ENCODE measurements at places on chromosomes 1 and 21. TPM values are rescaled to one million over a fixed set of nuclear protein-coding genes. Genes with fewer than 3 reads are reported as not detected.
A peak's percentile ranks its signal among the peaks of the same experiment; 100 is the strongest.

Gene MAB21L3
- 0.74 TPM for total RNA-seq

Gene LCE3D
- not detected for total RNA-seq

Gene GJA5
- 2.0 TPM for total RNA-seq

Gene KCNH1
- 44.5 TPM for total RNA-seq

Gene BARHL2
- not detected for total RNA-seq

Gene SLC6A9
- 37.0 TPM for total RNA-seq

Gene SPATA46
- not detected for total RNA-seq

Gene PDPN
- total RNA-seq = 26.6 TPM

Gene ARMH1
- 15.5 TPM for total RNA-seq

Gene VHLL
- not detected for total RNA-seq

Gene FOXE3
- total RNA-seq = not detected

Gene LRRC71
- total RNA-seq = not detected

DNA sequence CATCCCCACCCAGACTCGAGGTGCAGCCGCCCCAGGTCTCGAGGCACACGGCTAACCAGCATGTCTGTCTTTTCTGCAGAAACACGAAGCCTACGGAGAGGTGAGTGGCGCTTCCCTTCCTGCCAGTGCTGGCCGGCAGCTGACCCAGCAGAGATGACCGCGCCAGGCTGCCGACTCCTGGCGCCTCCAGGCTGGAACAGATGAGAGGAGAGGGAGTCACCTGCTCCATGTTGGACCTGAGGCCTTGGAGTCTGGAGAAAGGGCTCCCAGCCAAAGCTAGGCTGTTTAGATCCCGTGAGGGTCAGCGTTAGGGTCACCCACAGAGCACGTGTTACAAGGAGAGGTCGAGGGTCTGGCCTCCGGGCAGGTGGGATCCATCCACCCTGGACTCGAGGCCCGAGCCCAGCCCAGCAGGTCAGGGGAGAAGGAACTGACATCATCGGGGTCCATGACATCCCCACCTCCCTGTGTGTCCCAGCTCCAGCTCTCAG lies 14.9 kb downstream of the COL6A2 start:
- no peak for DNase-seq

GRCh38 chr21:38787461-38788274 lies 18.1 kb upstream of the ETS2 start:
- no peak for DNase-seq

- no peak for DNase-seq
These were observed 58.7 kb downstream of the MAB21L3 start for GRCh38 chr1:116169898-116170297.

DNA sequence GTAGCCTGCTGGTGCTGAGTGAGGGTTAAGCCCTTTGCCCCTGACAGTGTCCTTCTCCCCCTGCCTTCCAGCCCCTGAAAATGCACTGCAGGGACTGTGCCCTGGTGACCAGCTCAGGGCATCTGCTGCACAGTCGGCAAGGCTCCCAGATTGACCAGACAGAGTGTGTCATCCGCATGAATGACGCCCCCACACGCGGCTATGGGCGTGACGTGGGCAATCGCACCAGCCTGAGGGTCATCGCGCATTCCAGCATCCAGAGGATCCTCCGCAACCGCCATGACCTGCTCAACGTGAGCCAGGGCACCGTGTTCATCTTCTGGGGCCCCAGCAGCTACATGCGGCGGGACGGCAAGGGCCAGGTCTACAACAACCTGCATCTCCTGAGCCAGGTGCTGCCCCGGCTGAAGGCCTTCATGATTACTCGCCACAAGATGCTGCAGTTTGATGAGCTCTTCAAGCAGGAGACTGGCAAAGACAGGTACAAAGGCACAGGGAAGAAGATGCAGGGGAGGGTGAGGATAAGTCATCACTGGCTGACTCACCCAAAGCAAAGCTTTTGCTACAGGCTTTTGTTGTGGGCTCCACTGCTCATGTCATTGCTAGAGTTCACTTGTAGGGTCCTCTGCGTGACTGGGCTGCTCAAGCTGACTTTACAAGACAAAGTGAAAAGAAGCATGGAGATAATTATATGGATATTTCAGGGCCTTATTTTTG lies 174.9 kb downstream of the PIGK start:
- DNase-seq = no peak

GRCh38 chr1:240424740-240425464 lies 187.1 kb downstream of the GREM2 start:
- DNase-seq = no peak

GRCh38 chr1:23092447-23092846 lies 73.2 kb downstream of the KDM1A start:
- no peak for DNase-seq

GRCh38 chr1:202009326-202010179 lies 834 bp upstream of the ELF3 start:
- peak; percentile 57 for DNase-seq

DNA sequence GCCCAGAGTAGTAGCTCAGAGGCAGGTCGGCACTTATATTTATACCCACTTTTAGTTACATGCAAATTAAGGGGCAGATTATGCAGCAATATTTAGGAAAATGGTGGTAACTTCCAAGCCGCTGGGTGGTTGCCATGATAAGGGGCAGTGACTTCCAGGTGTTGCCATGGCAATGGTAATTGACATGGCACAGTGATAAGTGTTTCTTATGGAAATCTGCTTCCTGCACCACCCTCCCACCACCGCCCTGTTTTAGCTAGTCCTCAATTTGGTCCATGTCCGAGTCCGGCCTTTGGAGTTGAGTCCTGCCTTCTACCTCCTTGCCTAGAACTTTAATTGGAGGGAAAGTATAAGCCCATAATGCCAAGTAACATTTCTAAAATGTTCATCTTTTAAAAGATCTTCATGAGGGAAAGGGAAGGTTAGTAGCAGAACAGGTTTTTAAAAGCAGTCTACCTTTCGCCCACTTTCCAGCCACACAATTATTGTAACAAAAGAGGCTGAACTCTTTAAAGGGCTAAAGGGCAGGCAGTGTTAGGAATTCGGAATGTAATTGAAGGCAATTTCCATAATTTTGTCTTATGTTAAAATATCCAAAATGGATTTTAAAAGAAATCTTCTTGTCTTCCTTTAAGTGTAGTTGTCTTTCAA lies 21.7 kb downstream of the ZBTB8B start:
- no peak for DNase-seq

- DNase-seq = no peak
These were observed 108.1 kb upstream of the BACE2 start for GRCh38 chr21:41059871-41060270.

GRCh38 chr1:150619576-150620509 lies 9.6 kb downstream of the ENSA start:
- DNase-seq = no peak

GRCh38 chr1:165624441-165624840 lies 6.6 kb upstream of the MGST3 start:
- DNase-seq = no peak

DNA sequence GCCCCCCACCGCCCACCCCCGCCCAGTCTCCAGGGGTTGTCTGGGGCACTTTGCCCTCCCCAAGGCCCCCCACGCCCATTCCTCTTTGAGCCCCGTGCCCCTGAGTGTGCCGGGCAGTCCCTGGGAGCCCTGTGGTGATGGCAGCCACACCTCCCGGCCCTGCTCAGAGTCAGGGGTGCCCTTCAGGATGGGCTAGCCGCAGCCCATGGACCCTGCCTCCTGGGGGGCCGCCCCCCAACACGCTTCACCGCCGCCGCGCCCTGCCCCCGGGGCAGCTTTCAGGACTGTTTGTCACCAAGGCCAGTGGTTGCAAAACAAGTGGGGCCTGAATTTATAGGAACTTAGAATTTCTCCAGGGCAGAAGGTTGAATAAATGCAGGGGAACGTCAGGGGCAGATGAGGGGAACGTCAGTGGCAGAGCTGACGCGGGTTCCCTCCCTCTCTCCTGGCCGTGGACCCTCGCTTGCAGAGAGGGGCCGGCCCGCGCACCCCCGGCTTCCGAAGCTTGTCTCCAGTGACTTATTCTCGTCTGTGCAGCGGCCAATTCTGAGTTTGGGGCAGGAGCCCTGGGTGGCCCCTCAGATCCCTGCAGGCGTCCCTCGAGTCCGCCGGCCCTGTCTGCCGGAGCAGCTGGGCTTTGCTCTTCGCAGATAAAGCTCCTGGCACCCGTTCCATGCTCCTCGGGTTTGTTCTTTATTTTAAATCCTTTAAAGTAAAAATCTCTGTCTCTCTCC lies 41.2 kb upstream of the ADARB1 start:
- peak; percentile 15 for DNase-seq

- DNase-seq = no peak
These were observed 15.7 kb upstream of the FMO3 start for GRCh38 chr1:171075041-171075440.

DNA sequence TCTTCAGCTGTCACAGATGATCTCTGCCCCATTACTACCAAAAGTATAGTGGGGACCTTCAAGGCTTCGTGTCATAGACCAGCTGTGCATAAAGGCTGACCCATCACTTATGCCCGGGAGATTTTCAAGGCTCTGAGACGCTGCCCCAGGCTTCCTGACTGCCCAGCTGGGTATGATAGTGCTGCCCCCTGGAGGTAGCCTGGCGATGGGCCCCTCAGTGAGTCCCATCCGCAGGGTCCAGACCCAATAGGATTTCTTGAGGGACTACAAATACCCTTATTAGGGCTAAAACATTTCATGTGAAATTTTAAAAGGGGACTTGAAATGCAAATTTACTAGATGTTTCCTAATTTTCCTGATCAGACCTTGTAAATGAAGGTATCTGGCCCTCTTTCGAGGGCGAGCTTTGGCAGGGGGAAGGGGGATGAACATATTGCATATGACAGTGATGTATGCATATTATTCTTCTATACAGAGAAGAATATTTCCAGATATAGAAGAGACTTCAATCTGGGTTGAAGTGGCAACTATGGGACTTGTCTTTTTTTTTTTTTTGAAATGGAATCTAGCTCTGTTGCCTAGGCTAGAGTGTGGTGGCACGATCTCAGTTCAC lies 11.7 kb upstream of the FCMR start:
- no peak for DNase-seq

DNA sequence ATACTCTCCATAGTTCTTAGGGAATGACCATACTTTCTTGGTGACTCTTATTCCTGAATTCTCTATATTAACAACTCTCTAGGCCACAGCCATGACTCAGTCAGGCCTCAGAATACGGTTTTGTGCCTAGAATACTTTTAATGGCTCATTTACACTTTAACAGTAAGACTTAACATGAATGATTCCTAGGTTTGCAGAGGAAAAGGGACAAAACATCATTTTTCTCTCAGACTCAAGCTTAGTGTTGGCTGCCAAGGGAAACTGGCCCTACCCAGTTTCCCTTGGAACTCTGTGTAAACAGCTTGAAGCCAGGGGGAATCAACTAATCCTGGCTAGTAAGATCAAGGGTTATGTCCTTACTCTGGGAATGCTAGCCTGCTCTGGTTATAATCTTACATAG lies 164.9 kb upstream of the PKN2 start:
- DNase-seq = no peak

DNA sequence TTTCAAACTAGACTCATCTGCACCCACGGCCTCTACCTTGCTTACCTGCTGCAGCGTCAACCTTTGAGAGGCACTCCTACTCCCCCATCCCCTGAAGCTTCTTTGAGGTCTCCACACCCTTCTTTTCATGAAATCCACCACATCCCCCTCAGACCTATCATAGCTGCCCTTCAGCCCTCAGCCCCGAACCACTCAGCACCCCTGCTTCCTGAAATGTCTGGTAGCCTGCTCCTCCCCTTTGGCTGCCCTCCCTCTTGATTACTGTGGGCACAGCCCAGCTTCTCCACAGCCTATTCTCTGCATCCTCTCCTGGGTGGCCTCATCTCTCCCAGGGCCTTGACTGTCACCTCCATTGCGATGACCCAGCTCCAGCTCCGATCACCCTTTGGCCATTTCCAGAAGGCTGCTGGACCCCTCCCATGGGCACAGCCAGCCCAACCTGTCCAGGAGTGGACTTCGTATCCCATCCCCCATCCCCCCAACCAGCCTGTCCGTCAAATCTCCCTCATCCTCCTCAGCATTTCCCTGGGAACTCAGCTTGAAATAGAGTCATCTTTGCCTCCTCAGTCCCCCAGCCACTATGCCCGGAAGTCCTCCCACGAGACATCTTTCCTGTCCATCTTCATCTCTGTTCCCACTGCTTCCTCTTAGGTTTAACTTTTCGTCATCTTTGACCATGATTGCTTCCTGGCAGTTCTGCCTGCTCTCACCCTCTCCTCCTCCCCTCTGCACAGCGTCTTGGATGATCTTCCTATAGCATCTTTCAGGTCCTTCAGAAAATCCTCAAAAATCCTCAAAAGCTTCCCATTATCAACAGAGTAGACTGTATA lies 6.1 kb upstream of the ADORA1 start:
- no peak for DNase-seq

- DNase-seq = no peak
These were observed 80.5 kb upstream of the TTC39A start for GRCh38 chr1:51410568-51411460.

DNA sequence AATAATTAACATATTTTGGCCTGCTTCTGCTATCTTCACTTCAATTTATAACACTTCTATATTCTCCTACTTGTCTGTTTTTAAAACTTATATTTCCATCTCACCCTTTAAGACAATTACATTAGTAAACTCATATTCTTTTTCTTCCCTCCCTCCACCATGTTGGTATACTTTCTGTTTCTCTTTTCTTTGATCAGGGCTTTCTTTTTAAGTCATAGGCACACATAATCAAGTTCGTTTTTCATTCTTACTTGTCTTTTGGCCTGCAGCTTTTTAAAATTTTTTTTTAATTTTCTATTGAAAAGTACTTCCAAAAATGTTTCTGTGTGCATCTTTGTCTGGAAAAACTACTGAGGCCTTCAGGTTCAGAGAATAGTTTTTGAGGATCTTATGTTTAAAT lies 2.3 kb downstream of the PYHIN1 start:
- no peak for DNase-seq

- no peak for DNase-seq
These were observed 1.8 kb downstream of the C1orf53 start for GRCh38 chr1:197904126-197904787.

GRCh38 chr1:8562222-8562621 lies 244.3 kb downstream of the SLC45A1 start:
- no peak for DNase-seq

- DNase-seq = peak; percentile 24
These were observed 7.0 kb upstream of the SPATC1L start for GRCh38 chr21:46191257-46191685.

- no peak for DNase-seq
These were observed 157.2 kb downstream of the PLA2G4A start for GRCh38 chr1:186985889-186986491.

GRCh38 chr1:201119206-201120197 lies 7.3 kb upstream of the CACNA1S start:
- peak; percentile 17 for DNase-seq

All from dorsolateral prefrontal cortex (tissue), 122 donors.